Thoracic aorta (tissue), 2 donors: ENCODE measurements at places on chromosomes 12 and 14.
A peak's percentile ranks its signal among the peaks of the same experiment; 100 is the strongest.

- no peaks in the 10 kb centered on the region for H3K27me3 ChIP-seq
- H3K4me3 ChIP-seq: no peak overlapping the region
- DNase-seq: no peak
- no peak overlapping the region for H3K27ac ChIP-seq
These were observed 102.5 kb upstream of the RTL1 start for GRCh38 chr14:101006008-101006407.

DNA sequence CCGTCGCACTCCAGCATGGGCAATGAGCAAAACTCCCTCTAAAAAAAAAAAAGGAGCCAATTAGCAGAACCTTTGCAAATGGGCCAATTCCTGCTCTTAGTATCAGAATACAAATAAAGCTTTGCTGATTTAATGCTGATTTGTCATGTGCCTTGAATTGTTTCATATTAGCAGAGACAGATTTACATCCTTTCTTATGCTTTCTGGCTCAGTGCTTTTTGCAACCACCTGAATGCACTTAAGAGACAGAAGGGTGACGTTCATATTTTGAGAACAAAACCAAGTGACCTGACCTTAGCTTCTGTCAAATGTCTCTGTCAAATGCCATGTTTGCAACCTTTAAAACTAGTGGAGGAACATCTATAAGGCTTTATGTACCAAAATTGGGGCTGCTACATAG lies 43.8 kb upstream of the YAF2 start:
- DNase-seq: no peak
- no peak overlapping the region for H3K27ac ChIP-seq
- H3K27me3 ChIP-seq: no peaks in the 10 kb centered on the region

- no peaks in the 10 kb centered on the region for H3K36me3 ChIP-seq
- no peak for DNase-seq
- no peaks in the 10 kb centered on the region for H3K27me3 ChIP-seq
These were observed 23.0 kb upstream of the CSRP2 start for GRCh38 chr12:76901628-76902380.

GRCh38 chr12:6218347-6218925 lies 18.2 kb downstream of the CD9 start:
- H3K36me3 ChIP-seq: no peaks in the 10 kb centered on the region
- no peak for DNase-seq
- H3K4me1 ChIP-seq: peaks cover 65% of the 10 kb centered on the region
- no peaks in the 10 kb centered on the region for H3K27me3 ChIP-seq

GRCh38 chr14:54730156-54730961 lies 163.4 kb downstream of the SAMD4A start:
- peaks cover 46% of the 10 kb centered on the region for H3K4me1 ChIP-seq
- H3K4me3 ChIP-seq: peak overlapping the region; percentile 34
- H3K36me3 ChIP-seq: no peaks in the 10 kb centered on the region

DNA sequence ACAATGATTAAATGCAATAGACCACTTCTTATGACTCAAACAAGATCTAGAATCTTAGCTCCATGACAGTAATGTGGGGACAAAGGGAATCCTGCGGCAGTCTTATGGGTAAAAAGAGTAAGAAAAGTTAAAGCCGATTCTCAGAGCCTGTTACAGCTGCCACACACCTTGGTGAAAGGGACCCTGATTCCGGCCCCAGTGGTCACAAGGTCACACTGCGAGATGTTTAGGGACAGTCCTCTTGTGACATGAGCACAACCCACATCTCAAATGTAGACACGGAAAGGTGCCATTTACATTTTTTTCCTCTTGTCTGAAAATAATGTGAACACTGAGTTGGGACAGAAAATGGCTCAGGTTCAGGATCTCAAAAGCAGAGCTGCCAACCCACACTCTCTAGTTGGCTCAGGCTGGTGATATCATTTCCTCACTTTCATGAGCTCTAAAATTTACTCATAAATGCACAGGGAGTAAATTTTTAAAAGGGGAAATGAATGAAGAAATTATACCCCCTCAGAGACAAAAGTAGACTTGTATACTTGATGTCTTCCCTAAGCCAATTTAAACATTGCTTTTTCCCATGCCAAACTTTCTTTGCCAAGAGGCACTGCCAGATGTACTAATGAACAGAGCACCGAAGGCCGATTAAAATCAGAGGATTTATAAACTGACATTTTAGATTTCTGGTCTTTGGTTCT lies 113.1 kb upstream of the OVCH1 start:
- H3K27me3 ChIP-seq: no peaks in the 10 kb centered on the region
- H3K36me3 ChIP-seq: no peaks in the 10 kb centered on the region
- DNase-seq: no peak
- H3K4me1 ChIP-seq: peaks cover 28% of the 10 kb centered on the region

- no peak for DNase-seq
- H3K27ac ChIP-seq: peak overlapping the region; percentile 92
- peak overlapping the region; percentile 96 for H3K4me3 ChIP-seq
- H3K4me1 ChIP-seq: peaks cover 6% of the 10 kb centered on the region
These were observed 386.8 kb downstream of the BCAT1 start for GRCh38 chr12:24561882-24562770.

GRCh38 chr12:13326076-13326475 lies 129.6 kb downstream of the EMP1 start:
- no peak for DNase-seq
- H3K36me3 ChIP-seq: no peaks in the 10 kb centered on the region
- no peaks in the 10 kb centered on the region for H3K4me1 ChIP-seq
- H3K27me3 ChIP-seq: no peaks in the 10 kb centered on the region

GRCh38 chr12:99977550-99977949 lies 7.2 kb downstream of the ANKS1B start:
- no peaks in the 10 kb centered on the region for H3K36me3 ChIP-seq
- no peak for DNase-seq
- no peaks in the 10 kb centered on the region for H3K4me1 ChIP-seq
- H3K27me3 ChIP-seq: no peaks in the 10 kb centered on the region
- no peak overlapping the region for H3K27ac ChIP-seq

GRCh38 chr14:61504901-61505300 lies 183.5 kb downstream of the PRKCH start:
- no peaks in the 10 kb centered on the region for H3K36me3 ChIP-seq
- no peak for DNase-seq
- H3K27me3 ChIP-seq: no peaks in the 10 kb centered on the region
- peaks cover 38% of the 10 kb centered on the region for H3K4me1 ChIP-seq

DNA sequence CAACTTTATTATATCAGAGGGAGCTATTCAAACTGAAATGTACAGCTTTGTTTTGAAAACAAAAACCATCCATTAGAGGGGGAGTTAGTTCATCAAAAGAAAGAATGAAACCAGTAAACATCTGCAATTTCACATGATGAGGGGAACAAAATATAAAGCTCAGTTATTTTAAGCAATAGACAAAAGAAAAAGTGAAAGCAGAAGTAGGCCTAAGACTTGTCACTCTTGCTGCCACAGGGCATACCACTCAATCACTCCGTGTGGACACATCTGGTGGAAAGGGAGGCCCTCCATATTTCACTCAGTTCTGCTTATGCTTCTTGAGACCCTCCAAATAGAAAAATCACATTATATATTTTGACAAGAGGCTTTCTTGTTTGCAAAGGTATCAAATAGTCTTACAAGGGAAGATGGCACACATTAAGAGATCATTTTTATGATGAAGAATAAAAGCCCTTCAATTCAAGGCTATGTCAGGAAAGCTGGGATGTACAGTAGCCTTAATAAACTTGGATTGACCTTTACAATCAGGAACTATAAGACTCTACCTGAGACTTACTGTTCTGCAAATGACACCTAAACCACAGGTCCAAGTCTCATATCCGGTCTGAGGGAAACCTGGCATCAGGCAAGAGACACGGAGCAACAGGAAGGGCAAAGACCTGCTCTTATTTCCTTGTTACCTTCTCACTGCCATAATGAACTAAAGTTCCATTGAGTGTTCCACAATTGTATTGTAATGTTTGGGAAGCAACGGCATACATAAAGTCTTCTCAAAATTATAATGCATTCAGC lies 222.5 kb upstream of the GRIP1 start:
- H3K27ac ChIP-seq: no peak overlapping the region
- H3K4me3 ChIP-seq: no peak overlapping the region
- H3K36me3 ChIP-seq: no peaks in the 10 kb centered on the region
- no peak for DNase-seq
- no peaks in the 10 kb centered on the region for H3K27me3 ChIP-seq
- H3K4me1 ChIP-seq: no peaks in the 10 kb centered on the region

- H3K4me1 ChIP-seq: peaks cover 3% of the 10 kb centered on the region
- H3K36me3 ChIP-seq: no peaks in the 10 kb centered on the region
- no peak overlapping the region for H3K27ac ChIP-seq
- no peak for DNase-seq
- no peak overlapping the region for H3K4me3 ChIP-seq
- H3K27me3 ChIP-seq: no peaks in the 10 kb centered on the region
These were observed 25.5 kb downstream of the GCH1 start for GRCh38 chr14:54877015-54877702.

DNA sequence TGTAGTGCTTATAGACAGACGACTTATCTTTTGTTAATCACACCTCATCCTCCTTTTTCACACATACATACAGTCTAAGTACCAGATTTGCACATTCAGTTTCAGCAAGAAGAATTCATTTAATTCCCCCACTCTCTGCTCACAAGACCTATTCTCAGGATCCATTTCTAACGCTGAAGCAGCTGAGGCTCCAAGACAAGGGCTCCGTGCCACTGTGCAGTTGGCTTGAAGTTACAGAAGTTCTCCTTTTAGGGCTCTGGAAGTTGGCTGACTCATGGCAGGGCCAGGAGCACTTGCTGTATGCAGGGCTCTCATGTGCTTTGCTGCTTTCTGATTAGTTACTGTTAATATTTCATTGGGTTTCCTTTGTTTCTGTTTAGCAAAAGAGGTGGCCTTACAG lies 1566.9 kb upstream of the TMEM132C start:
- DNase-seq: no peak
- no peak overlapping the region for H3K27ac ChIP-seq
- no peak overlapping the region for H3K4me3 ChIP-seq
- no peaks in the 10 kb centered on the region for H3K36me3 ChIP-seq
- no peaks in the 10 kb centered on the region for H3K27me3 ChIP-seq

GRCh38 chr14:99423434-99423833 lies 57.2 kb downstream of the SETD3 start:
- no peaks in the 10 kb centered on the region for H3K4me1 ChIP-seq
- H3K4me3 ChIP-seq: no peak overlapping the region
- no peaks in the 10 kb centered on the region for H3K36me3 ChIP-seq
- H3K27me3 ChIP-seq: no peaks in the 10 kb centered on the region
- no peak overlapping the region for H3K27ac ChIP-seq
- no peak for DNase-seq

GRCh38 chr12:68745376-68745903 lies 536 bp upstream of the SLC35E3 start:
- H3K4me3 ChIP-seq: peak overlapping the region; percentile 82
- H3K36me3 ChIP-seq: no peaks in the 10 kb centered on the region
- DNase-seq: no peak
- H3K4me1 ChIP-seq: peaks cover 14% of the 10 kb centered on the region

DNA sequence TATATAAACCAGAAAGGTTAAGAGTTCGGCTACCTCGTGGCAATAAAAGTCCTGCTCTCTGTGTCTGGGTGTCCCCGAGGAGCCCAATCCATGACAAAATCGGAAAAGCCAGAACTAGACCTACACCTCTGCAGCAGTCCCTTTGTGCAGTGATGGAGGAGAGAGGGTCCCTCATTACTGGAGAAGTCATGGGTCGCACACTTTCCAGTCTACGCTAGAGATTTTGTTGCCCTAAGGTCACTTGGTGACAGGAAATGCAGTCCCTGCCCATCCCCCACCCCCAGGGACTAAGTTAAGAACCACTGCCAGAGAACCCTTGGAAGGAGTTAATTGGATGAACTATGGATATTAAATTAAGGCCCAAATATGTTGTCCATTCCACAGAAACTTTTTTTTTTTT lies 104.4 kb upstream of the ATF7IP start:
- no peak overlapping the region for H3K4me3 ChIP-seq
- peaks cover 12% of the 10 kb centered on the region for H3K4me1 ChIP-seq
- H3K27me3 ChIP-seq: no peaks in the 10 kb centered on the region

GRCh38 chr12:63792338-63792737 lies 12.6 kb downstream of the RXYLT1 start:
- no peak overlapping the region for H3K27ac ChIP-seq
- H3K27me3 ChIP-seq: no peaks in the 10 kb centered on the region
- H3K36me3 ChIP-seq: no peaks in the 10 kb centered on the region
- no peak overlapping the region for H3K4me3 ChIP-seq

DNA sequence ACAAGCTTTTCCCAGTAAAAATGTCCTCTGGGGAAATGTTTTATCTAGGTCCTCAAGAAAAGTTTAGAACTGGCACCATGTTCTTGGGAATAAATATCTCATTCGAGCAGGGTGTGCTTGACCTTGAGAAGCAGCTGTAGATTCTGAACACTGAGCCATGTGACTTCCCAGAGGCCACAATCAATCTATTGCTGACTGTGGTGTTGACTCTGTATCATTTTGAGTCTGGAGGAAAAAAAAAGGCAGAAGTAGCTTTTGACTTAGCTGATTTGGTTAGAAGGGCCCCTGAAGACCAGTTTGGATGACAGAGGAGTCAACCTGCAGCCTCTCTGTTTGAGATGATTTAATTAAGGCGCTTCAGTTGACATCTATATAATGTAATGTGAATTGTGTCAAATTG lies 592.4 kb upstream of the SEL1L start:
- no peaks in the 10 kb centered on the region for H3K4me1 ChIP-seq
- H3K27me3 ChIP-seq: no peaks in the 10 kb centered on the region
- DNase-seq: no peak
- no peak overlapping the region for H3K27ac ChIP-seq
- no peaks in the 10 kb centered on the region for H3K36me3 ChIP-seq

DNA sequence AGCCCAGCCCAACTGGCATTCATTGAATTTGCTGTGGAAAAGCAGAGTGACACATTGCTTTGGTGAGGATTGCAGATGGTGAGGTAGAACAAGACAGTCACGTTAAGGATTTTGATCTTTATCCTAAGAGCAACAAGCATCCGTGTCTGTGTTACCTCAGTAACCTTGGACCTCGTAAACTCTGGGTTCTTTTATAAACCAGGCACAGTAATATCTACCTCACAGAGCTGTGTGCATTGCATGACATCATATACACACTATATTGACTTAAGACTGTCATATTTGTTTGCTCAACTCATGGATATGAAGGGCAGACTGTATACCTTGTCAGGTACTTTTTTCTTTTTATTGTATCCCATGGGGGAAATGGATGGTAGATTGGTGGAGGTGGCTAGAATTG lies 156.2 kb downstream of the ETV6 start:
- H3K27ac ChIP-seq: no peak overlapping the region
- H3K4me1 ChIP-seq: peaks cover 1% of the 10 kb centered on the region
- no peaks in the 10 kb centered on the region for H3K27me3 ChIP-seq
- DNase-seq: no peak
- no peak overlapping the region for H3K4me3 ChIP-seq

- H3K4me1 ChIP-seq: no peaks in the 10 kb centered on the region
- no peaks in the 10 kb centered on the region for H3K27me3 ChIP-seq
- H3K36me3 ChIP-seq: no peaks in the 10 kb centered on the region
- no peak overlapping the region for H3K27ac ChIP-seq
These were observed 186.8 kb downstream of the BTG1 start for GRCh38 chr12:91958816-91959215.

GRCh38 chr14:68718023-68718990 lies 74.6 kb downstream of the ZFP36L1 start:
- DNase-seq: no peak
- H3K36me3 ChIP-seq: no peaks in the 10 kb centered on the region
- no peak overlapping the region for H3K4me3 ChIP-seq
- H3K27me3 ChIP-seq: no peaks in the 10 kb centered on the region
- H3K4me1 ChIP-seq: no peaks in the 10 kb centered on the region
- no peak overlapping the region for H3K27ac ChIP-seq
